Mesenteric fat pad (tissue), 1 donor: ENCODE measurements at places on chromosomes 5 and 9. TPM values are rescaled to one million over a fixed set of nuclear protein-coding genes. Genes with fewer than 3 reads are reported as not detected.

Gene CAMK4
- 0.42 TPM for total RNA-seq

Gene ARL14EPL
- not detected for total RNA-seq

Gene TMEM252
- not detected for total RNA-seq

Gene WDR31
- 4.9 TPM for total RNA-seq

Gene WDR38
- not detected for total RNA-seq

Gene SVEP1
- total RNA-seq = 359 TPM
